ENCODE measurements at places on chromosomes 11 and 22.

- DNase-seq: no peak
These were observed 119.9 kb downstream of the FEZ1 start for GRCh38 chr11:125376117-125376516.

DNA sequence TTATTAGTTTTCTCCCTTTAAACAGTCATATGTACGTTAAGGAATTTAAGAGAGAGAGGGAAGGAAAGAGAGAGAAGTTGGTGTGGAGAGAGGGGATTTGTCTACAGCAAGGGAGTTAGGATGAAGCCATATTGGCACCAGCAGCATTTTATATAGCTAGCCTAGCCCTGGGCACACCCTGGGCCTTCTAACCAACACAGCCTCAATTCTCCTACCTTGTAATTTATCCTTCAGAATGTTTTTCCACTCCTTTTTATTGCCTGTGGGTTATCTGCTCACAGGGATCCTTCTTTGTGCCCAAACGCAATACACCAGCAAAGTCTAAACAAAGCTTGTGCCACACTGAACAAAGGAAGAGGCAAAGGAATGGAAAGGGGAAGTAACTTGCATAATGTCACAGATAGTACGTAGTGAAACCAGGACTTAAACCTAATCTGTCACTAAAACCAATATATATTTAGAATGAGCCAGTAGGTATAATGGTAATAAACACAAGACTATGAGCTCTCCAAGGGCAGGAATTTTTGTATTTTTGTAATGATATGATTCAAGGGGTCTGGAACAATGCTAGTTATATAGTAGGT, 613.8 kb upstream of the TENM4 start:
- DNase-seq: no peak

DNA sequence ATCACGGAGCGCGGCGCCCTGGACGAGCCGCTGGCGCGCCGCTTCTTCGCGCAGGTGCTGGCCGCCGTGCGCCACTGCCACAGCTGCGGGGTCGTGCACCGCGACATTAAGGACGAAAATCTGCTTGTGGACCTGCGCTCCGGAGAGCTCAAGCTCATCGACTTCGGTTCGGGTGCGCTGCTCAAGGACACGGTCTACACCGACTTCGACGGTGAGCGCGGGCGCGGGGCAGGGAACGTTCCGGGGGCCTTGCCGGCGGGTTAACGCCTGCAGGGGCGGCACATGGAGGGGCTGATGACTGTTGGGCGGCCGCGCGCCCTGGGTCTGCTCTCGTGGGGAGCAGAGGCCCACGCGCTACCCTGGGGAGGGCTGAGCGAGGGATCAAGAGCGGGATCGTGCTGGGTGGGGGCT, 1.0 kb downstream of the PIM3 start:
- DNase-seq: no peak

DNA sequence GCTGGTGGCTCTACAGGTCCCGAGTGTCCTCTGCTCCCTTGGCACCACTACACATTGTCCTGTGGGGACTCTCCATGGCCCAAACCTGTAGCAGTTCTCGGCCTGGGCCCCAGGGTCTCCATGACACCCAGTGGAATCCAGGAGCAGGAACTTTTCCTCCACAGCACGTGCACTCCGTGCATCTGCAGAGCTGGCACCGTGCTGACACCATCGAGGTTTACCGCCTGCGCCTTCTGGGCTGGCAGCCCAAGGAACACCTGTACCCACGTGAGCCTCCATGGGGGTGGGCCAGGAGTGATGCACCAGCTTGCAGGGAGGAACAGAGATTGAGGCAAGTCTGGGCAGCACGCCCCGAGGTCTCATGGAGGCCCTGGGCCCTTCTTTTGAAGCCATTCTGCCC, 25.2 kb downstream of the TSPAN32 start:
- DNase-seq: no peak

DNA sequence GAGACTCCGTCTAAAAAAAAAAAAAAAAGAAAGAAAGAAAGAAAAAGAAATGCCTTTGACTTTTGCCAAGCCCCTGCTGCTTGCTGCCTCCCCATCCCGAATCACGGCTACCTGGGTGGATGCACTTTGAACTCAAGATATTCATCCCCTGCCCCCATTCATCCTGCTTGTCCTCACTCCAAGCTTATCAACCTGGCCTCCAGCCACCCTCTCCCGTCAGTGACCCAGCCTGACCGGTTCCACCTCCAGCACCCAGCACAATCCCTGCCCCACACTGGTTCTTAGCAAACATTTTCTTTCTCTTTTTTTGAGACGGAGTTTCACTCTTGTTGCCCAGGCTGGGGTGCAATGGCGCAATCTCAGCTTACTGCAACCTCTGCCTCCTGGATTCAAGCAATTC, 44.4 kb downstream of the CYTH4 start:
- DNase-seq: no peak

DNA sequence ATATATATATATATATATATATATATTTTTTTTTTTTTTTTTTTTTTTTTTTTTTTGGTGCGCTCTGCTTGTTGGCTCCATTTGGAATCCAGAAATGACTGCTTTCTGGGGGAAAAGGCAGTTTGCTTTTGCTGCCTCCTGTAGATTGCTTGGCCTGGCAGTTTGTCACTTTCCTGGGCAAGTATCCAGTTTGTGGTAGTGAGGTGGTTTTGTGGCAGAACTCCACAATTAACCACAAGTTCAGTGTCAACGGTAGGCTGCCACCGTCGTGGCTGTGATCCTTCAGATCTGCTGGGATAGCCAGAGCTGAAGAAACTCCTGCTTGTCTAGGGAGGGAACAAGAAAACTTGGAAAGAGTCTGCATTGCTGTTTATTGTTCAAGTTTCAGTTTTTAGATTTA, 5.0 kb upstream of the PDE3B start:
- DNase-seq: peak; percentile 13

DNA sequence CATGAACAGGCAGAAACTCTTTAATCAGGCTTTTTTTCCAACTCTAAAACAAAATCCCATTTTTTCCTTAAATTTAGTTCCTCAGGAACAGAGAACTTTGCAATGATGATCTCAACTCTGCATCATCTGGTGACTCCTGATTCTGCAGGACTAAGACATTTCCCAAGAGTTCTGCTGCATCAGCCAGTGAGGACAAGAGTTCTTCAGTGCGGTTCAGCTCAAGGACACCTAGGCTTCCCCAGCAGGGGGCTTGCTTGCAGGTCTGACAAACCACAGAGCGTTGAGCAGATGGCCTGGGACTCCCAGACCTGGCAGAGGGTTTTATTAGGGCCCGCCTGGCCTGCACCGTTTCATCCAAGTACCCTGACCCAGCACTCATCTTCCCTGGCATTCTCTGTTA, 6.4 kb downstream of the CDCA5 start:
- DNase-seq: no peak

GRCh38 chr11:558503-558902, 2.0 kb downstream of the LMNTD2 start:
- DNase-seq: no peak

DNA sequence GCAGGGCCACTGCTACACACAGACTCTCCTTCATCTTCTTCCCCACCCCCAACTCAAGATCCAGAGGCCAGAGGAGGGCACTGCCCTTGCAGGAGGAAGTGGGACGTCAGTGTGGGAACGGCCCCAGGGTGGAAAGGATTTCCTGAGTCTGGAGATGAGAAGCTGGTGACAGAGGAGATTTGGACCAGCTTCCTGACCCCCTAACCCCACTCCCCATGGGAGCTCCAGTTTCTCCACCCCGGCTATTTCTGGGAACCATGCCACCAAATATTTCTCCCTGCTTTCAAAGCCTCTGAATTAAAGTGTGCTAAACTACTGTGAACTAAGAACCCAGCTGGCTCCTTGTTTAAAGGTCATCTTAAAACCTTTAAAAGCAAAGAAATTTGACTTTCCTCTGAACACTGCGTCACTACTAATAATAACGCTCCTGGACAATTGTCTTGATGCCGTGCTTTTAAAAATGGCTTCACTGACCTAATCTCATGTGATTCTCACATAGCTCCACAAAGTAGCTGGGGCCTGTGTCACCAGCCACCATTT, 46.6 kb downstream of the CWC15 start:
- DNase-seq: no peak

DNA sequence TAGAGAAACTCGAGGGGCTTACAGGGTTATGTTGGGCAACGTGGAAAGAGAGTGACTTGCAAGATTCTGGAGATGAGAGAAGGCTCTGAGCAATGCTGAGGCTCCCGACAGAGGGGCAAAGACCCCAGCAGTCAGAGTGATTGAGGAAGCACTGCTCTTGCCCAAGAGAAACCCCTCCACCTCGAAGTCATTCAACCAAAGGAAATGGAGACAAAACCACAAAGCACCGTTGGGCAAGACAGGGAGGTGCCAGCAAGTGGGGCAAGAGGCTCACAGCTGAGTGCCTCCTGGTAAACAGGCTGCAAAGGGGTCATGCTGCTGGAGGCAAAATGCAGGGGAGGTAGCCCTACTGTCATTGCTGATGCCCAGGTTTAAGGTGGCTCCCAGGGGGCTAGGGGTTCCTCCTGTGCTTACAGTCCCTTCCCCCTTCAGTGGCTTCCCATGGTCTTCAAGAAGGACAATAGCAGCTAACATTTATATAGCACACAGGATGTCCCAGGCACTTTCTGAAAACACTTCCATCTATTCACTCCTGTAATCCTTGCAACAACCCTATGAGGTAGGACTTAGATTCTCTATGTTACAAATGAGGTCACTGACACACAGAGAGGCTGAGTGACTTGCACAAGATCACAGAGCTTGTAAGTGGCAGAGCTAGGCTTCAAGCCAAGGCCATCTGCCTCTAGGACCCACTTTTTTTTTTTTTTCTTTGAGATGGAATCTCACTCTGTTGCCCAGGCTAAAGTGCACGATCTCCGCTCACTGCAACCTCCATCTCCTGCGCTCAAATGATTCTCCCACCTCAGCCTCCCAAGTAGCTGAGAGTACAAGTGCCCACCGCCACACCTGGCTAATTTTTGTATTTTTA, 18.1 kb upstream of the MYH9 start:
- peak; percentile 59 for DNase-seq

DNA sequence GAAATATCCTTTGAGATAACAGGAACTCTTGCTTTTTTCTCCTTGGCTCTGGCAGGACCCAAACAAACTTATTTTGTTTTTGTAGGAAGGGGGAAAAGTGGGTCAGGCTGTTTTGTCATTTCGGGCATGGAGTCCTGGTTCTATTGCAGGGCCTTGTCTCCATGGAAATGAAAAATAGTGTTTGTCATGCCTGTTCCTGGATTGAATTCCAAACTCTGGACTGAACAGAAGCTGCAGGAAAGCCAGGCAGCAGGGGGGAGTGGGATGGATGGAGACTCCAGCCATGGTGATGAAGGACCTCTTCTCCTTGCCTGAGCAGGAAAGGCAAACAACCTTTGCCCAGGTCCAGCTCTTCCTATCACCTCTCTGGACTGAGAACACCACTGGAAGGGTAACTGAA, 87.0 kb downstream of the SCN3B start:
- DNase-seq: no peak

DNA sequence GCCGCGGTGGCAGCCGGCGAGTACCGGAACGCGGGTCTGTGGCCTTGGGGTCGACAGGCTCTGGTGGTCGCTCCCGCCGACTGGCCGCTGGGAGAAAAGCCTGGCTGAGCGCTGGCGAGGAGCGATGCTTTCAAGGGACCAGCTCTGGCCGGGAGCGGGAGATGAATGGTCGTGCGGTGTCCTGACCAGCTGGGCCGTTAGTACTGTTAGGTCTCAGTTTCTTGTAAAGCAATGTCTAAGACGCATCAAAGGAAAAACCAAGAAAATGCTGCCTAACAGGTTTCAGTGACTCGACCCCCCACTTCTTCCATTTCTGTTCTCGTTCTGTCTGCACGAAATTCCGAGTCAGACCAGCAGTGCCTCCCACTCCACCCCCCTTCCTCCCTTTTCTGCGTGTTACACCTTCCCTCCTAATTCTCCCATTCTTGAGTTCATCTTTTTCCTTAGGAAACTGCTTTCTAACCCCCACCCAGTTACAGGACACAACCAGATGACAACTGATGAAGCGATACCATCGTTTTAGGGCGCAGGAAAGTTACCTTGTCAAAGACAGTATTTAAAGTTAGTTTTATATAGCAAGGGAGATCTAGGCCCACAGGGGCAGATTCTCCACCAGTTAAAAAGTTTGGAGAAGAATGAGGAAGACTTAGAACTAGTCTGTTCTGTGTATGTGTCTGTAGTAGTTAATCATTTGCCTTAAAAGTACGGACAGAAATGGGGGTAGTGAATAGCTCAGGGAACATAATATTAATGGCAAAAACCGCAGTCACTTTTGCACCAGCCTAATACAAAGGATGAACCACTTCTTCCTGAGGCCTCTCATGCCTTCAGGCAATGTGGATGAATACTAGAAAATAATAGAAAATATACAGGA, 1.0 kb downstream of the CUL5 start:
- DNase-seq: no peak

DNA sequence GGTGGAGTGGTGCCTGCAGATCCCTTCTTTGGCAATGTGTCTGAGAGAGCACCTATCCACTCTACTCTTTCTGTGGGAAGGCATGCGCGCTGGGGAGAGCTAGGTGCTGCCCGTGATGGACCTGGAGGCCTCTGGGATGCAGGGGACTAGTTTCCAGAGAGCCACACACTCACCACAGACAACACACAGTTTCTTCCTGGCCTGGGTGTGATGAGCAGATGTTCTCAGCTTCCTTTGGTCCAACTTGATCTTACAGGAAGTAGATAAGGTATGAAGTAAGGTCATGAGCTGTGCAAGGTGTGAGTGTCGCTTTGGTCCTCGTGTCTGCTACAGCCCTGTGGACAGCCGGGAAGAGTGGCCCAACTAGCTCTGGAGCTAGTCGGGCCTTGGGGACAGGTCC, 27.3 kb upstream of the SUSD2 start:
- DNase-seq: no peak

DNA sequence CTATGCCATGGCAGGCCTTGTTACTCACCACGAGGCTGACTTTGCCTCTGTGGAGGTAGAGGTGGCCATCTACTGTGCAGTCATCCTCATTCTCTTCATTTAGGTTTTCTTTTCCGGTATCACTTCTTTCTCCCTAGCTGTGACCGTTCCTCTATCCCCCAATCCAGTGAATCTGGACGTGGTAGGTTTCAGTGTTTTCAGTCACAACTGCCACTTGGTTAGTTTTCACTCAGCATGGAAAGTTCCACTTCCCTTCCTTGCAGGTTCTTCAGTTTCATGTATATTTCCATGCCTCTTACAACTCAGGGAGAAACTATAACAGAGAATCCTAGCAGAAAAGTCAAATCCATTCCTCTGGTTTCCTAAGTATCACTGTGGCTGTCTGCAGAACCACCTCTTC, 1.9 kb downstream of the HPS4 start:
- no peak for DNase-seq

- DNase-seq: no peak
These were observed 13.4 kb upstream of the GRK2 start for GRCh38 chr11:67252831-67253239.
